ENCODE measurements at places on chromosomes 13 and 19.

DNA sequence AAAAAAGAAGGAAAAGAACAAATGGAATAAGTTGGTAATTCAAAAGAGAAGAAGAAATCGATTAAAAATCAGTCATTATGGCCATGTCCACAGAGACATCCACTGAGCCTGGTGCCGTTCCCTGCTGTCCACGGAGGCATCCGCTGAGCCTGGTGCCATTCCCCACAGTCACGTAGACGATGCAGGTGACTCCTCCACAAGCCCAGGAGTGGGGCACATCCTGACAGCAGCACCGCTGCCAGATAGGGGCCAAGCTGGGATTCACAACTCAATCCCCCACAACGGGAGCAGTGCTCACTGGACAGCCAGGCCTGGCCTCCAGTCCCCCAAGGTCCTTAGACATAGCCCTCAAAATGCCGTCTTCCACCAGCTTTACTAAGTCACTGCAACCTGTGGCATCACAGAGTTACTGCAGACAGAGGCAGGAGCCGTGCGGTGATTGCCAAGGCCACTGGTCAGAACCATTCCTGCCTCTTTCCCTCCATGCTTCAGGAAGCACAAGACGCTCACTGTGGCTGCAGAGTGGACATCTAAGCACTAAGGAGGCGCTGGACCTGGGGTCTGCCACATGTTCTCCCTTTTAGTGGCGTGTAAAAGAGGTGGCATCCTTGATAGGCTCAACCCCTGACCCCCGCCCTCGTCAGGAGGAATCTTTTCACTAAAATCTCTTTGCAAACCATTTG is 131.5 kb upstream of the SPACA7 start:
- no peak for DNase-seq

DNA sequence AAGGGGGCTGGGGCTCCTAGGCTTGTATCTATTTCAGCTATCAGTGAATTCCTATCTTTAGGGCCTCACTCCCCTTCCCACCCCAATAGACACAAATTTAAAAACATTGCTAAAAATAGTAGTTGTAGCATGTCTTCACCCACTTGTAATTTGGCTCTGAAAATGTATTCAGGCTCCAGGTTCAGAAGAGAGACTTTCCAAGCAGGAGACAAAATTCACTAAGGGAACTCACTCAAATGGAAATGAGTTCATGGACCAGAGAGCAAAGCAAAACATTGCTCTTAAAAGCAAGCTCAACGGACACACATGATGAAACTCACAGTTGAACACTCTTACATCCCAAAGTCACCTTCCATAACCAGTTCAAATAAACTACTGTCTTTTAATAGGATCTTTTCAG is 36.8 kb downstream of the PHF11 start:
- DNase-seq = no peak

DNA sequence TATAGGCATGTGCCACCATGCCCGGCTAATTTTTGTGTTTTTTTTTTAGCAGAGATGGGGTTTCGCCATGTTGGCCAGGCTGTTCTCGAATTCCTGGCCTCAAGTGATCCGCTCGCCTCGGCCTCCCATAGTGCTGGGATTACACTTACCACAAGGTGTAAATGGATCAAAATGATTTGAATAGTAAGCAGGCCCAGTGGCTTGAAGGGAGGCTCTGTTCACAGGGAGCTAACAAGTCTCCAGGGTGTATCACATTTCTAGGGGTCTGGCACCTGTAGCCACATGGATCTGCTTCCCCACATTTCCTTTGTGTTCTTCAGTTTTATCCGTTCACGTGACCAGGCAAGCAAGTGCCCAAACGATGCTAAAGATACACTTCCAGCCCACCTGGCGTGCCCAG is 13.5 kb upstream of the CNFN start:
- DNase-seq = no peak

DNA sequence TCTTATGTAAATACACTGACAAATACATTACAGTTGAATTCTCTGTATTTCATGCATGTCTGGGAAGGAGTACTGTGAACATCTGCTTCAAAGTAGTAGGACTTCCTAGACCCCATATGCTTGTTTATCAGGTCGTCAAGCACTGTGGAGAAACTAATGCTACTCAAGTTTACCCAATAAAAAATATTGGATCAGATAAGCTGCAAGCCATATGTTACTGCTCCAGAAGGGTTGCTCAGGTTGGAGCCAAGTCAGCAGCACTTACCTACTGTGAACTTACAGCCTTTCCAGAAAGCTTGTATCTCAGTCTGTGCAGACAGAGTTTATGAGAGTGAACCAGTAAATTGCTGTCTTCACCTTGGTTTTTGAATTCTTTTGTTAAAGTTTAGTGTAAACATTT is 36.2 kb downstream of the SLAIN1 start:
- DNase-seq = no peak

- no peak for DNase-seq
These were observed 2.7 kb downstream of the OR10H2 start for GRCh38 chr19:15730538-15730937.

- DNase-seq = no peak
These were observed 1504.5 kb upstream of the PCDH20 start for GRCh38 chr13:62920159-62920558.
